ENCODE measurements at places on chromosomes 7 and 10. TPM values are rescaled to one million over a fixed set of nuclear protein-coding genes. Genes with fewer than 3 reads are reported as not detected.

DNA sequence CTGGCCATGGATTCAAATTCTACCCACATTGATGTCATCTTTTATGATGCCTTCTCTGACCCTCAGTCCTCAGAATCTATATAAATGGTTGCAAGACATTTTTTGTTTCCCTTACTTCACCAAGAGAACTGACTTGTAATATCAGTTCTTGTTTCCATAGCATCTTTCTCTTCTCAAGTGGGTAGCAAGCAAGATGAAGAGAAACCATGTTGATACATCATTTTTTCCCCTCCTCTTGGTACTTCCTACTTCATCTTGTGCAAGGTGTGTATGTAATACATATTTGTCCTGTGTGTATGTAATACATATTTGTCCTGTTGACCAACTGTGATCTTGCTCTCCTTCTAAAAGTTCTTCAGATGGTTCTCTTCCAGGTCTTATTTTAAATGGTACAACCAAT, 348.6 kb downstream of the PTEN start:
- no peak for DNase-seq
- H3K27me3 ChIP-seq = no peaks in the 10 kb centered on the region
- H3K4me1 ChIP-seq = no peaks in the 10 kb centered on the region
- H3K4me3 ChIP-seq = no peak overlapping the region

DNA sequence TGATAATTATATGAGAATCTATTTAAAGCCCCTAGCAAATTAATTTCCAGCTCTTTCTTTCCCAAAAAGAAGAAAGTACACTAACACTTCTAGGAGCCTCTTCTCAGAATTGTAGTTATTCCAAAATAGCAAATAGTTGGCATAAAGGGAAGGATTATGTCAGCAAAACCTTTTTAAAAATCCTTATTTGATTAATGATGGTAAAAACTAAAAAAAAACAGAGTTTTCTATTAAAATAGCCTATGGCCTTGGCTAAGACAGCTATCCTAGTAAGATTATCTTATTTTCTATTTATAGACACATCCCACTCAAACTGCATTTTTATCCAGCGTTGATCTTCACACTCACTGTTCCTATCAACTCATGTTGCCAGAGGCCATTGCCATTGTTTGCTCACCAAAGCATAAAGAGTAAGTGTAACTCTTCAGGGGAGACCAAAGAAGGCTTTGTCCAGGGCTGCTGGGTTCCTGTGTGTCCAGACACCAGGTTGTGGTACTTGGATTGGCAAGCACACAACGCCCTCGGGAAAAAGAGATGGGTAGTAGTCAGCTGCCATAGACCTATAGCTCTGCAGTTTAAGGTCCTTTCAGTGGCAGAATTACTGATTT, 31.5 kb downstream of the ACTA2 start:
- DNase-seq = no peak
- H3K27me3 ChIP-seq = no peaks in the 10 kb centered on the region
- no peaks in the 10 kb centered on the region for H3K36me3 ChIP-seq
- H3K4me3 ChIP-seq = no peak overlapping the region
- H3K27ac ChIP-seq = peak overlapping the region; percentile 7
- H3K4me1 ChIP-seq = peaks cover 5% of the 10 kb centered on the region

DNA sequence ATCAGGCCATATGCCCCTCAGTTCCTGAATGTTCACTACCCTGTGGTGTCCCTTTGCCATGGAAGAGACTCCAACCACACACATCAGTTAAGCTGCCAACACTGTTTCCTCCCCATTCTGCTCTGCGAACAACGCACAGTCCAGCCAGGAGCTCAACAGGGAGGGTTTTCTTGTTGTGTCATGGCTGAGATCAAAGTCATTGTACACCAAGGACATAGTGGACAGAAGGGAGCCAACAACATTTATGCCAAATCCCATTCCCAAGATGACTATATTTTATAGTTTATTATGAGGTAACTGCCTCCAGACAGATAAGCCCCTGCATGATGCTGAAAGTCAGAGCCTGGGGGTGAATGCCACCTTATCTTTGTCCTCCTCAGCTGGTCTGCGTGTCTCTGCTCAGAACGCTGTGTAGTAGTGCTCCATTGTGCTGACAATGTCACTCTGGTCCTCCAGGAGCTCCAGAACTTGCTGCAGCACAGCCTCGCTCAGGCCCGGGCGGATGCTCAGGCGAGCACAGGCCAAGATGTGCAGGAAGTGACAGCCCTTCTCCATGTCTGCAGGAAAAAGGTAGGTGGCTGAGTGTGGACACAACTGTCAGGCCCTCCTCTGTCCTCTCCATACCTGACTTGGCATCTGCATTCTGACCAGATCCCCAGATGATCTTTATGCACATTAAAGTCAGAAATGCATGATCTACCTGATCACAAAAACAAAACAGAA, 27.1 kb upstream of the SH3PXD2A start:
- H3K4me3 ChIP-seq = no peak overlapping the region
- no peaks in the 10 kb centered on the region for H3K27me3 ChIP-seq
- peaks cover 60% of the 10 kb centered on the region for H3K36me3 ChIP-seq
- H3K27ac ChIP-seq = no peak overlapping the region
- H3K4me1 ChIP-seq = peaks cover 1% of the 10 kb centered on the region
- no peak for DNase-seq

DNA sequence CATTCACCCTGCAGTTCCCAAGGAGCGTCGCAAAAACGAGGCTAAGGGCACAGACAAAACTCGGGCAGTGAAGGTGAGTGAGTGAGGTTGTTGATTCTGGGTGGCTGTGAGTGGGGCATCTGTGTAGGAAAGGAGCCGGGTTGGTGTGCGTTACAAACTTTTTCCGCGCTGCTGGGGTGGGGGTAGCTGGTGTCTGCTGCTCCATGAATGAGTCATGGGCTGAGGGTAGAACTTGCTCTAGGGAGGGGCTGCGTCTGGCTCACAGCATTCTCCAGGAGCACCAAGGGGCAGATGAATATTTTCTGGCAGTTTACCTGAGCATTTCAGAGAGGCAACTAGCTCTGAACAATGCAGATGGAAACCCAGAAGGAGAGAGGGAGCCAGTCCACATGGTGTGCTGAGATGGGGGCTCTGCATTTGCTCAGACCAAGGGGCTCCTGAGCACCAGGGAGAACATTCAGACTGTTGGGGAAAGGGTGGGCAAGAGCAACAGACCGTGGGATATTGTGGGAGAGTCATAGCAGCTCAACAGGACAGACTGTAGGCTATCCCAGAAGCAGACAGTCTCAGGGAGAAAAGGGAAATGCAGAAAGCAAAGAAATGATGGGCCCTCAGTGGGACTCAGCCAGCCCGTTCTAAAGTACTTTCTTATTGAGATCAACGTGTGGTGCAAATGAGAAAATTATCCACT, 18.8 kb downstream of the NOBOX start:
- peaks cover 11% of the 10 kb centered on the region for H3K4me1 ChIP-seq
- no peaks in the 10 kb centered on the region for H3K27me3 ChIP-seq
- H3K4me3 ChIP-seq = no peak overlapping the region
- H3K36me3 ChIP-seq = no peaks in the 10 kb centered on the region

- no peaks in the 10 kb centered on the region for H3K27me3 ChIP-seq
- peak overlapping the region; percentile 26 for H3K27ac ChIP-seq
- no peak for DNase-seq
- H3K4me3 ChIP-seq = no peak overlapping the region
- H3K36me3 ChIP-seq = no peaks in the 10 kb centered on the region
These were observed 12.3 kb upstream of the SLC26A3 start for GRCh38 chr7:107815254-107815882.

DNA sequence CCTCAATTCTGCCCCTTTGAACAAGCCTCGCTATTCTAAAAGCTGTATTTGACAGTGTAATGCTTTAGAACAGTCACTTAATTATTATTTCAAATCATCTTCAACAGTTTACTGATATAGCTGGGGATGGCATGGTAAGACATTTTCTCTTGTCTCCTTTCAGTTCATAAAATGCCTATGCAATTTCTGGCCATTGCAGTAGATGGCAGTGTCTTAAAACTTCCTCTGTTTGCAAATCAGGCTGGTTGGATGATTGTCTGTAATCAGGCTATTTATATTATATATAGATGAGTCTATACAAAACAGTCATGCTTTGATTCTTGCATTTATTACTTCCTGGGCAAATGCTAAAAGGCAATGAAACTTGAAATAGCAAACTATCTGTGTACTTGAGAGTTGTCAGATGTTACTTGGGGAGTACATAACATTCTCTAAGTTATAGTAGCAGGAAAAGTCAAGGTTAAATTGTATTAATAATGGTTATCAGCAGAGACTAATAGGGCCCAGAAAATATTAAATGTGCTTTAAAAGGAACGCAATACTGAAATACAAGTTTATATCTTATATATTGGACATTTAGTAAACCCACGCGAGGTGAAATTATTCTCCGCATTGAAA, 55.5 kb upstream of the LHFPL3 start:
- H3K4me1 ChIP-seq = no peaks in the 10 kb centered on the region
- DNase-seq = no peak
- no peaks in the 10 kb centered on the region for H3K27me3 ChIP-seq
- no peak overlapping the region for H3K4me3 ChIP-seq
- H3K27ac ChIP-seq = no peak overlapping the region

GRCh38 chr10:74816824-74817498, 9.4 kb upstream of the KAT6B start:
- no peaks in the 10 kb centered on the region for H3K27me3 ChIP-seq
- no peak for DNase-seq
- H3K4me3 ChIP-seq = no peak overlapping the region
- H3K36me3 ChIP-seq = no peaks in the 10 kb centered on the region
- H3K27ac ChIP-seq = no peak overlapping the region

- H3K27ac ChIP-seq = no peak overlapping the region
- no peaks in the 10 kb centered on the region for H3K27me3 ChIP-seq
- no peaks in the 10 kb centered on the region for H3K36me3 ChIP-seq
- H3K4me1 ChIP-seq = no peaks in the 10 kb centered on the region
- H3K4me3 ChIP-seq = no peak overlapping the region
These were observed 59.4 kb upstream of the ZNF438 start for GRCh38 chr10:31090894-31091607.

DNA sequence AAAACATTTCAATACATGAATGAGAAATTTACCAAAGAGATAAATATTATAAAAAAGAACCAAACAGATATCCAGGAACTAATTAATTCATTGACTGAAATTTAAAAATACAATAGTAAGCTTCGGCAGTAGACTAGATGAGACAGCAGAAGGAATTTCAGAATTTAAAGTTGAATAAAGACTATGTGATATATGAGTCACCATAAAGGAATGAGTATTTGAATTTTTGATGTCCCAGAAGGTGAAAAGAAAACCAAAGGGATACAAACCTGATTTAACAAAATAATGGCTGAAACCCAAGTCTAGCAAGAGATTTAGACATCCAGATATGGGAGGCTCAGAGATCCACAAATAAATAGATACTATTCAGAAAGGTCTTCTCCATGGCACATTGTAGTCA, 623.9 kb upstream of the FOXK1 start:
- no peaks in the 10 kb centered on the region for H3K4me1 ChIP-seq
- H3K4me3 ChIP-seq = no peak overlapping the region
- no peaks in the 10 kb centered on the region for H3K27me3 ChIP-seq

DNA sequence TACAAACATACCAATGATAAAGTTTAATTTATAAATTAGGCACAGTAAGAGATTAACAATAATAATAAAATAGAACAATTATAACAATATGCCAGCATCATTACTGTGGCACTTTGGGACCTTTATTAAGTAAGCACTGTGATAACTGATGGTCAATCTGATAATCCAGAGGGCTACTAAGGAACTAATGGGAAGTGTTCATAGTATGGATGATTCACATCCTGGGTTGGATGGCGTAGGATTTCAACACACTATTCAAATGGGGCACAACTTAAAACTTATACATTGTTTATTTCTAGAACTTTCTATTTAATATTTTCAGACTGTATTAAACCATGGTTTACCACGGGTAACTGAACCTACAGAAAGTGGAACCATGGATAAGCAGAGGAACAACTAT, 90.8 kb downstream of the KIF20B start:
- no peak for DNase-seq
- no peak overlapping the region for H3K27ac ChIP-seq
- H3K4me1 ChIP-seq = no peaks in the 10 kb centered on the region
- H3K36me3 ChIP-seq = no peaks in the 10 kb centered on the region
- no peak overlapping the region for H3K4me3 ChIP-seq
- no peaks in the 10 kb centered on the region for H3K27me3 ChIP-seq

DNA sequence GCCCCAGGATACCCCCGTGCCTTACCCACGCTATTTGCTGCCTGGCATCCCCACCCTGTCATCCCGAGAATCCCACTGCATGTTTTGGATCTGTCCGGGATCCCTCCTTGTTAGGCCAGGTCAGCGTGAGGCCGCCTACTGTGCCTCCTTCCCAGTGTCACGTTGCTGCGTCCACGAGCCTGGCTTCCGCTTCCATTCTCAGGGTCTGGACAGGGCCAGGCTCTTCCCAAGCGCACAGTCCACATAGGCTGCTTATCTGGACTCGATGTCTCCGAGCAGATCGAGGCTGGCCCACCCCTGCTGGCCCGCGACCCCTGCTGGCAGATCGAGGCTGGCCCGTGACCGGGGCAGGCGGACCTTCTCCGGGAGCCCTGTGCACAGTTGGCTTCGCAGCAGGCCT, 27.1 kb downstream of the FOXK1 start:
- DNase-seq = no peak
- no peak overlapping the region for H3K27ac ChIP-seq
- H3K27me3 ChIP-seq = no peaks in the 10 kb centered on the region
- H3K36me3 ChIP-seq = no peaks in the 10 kb centered on the region
- no peaks in the 10 kb centered on the region for H3K4me1 ChIP-seq
- no peak overlapping the region for H3K4me3 ChIP-seq

DNA sequence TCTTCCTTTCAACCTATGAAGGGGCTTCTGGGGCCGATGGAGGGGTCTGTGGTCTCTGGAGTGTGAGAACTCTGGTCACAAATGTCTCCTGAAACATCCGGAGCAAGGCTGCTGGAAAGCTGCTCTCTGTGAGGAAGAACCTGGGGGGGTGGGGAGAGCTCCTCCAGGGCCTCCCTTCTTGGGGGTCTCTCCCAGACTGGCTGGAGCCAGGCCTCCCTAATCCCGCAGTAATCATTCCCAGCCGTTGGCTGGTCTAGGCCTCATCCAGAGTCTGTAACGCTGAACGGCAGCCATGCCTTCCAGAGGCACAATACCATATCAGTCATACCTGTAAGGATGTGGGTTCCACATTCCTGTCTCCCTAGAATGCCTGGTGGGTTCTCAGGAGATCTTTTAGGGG, 4.4 kb upstream of the LZTS2 start:
- no peak overlapping the region for H3K4me3 ChIP-seq
- peaks cover 30% of the 10 kb centered on the region for H3K36me3 ChIP-seq
- no peaks in the 10 kb centered on the region for H3K27me3 ChIP-seq

- no peak for DNase-seq
- peak overlapping the region; percentile 90 for H3K27ac ChIP-seq
- H3K4me1 ChIP-seq = no peaks in the 10 kb centered on the region
- no peaks in the 10 kb centered on the region for H3K27me3 ChIP-seq
- no peaks in the 10 kb centered on the region for H3K36me3 ChIP-seq
These were observed 44.4 kb downstream of the ALOX5 start for GRCh38 chr10:45418417-45418848.

DNA sequence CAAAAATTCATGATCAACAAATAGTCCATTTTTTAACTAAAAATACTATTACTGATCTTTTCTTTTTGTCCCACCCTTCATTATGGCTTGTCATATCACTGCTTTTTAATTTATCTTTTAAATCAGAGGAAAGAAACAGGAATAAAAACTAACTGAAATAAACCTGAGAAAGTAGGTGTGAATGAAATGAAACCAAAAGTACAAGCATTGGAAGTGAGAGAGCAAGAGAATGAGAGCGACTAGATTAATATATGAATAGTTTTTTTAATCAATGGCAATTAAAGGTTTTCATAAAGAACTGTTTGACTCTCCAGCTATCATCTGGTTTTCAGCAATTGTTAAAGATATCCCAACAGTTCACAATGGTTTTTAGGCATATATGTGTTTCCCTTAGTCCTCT, 137.8 kb downstream of the SPAG6 start:
- no peak for DNase-seq
- no peaks in the 10 kb centered on the region for H3K4me1 ChIP-seq
- no peak overlapping the region for H3K4me3 ChIP-seq
- H3K27me3 ChIP-seq = peaks cover 8% of the 10 kb centered on the region
- H3K27ac ChIP-seq = no peak overlapping the region

ATOH7 gene
- not detected for total RNA-seq

VIM gene
- 1,222 TPM for total RNA-seq

C10orf62 gene
- not detected for total RNA-seq

All from sigmoid colon (tissue), 7 donors.